Osteoblast (primary cell): ENCODE measurements at places on chromosomes 5 and 9. TPM values are rescaled to one million over a fixed set of nuclear protein-coding genes. Genes with fewer than 3 reads are reported as not detected.

GPR150 gene
- total RNA-seq = 0.29 and 0.36 TPM in 2 replicates

DNA sequence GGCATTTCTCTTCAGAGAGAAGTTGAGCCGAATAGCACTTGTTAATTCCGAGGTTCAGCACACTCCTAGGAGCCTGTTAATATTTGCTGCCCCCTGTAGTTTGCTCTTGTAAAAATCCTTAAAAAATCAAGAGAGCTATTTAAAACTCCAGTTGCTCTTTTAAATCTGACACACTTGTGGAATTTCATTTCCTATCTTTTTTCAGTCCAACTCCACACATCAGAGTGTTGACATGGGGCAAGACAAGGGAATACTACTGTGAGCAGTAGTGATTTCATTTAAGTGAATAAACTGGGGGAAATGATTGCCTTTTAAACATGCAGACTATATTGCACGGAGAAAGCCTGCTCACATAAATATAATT, 1096.3 kb upstream of the DMAC1 start:
- peak; percentile 45 for DNase-seq
- H3K27ac ChIP-seq = no peak overlapping the region
- H3K4me3 ChIP-seq = no peak overlapping the region
- no peaks in the 10 kb centered on the region for H3K4me1 ChIP-seq

DNA sequence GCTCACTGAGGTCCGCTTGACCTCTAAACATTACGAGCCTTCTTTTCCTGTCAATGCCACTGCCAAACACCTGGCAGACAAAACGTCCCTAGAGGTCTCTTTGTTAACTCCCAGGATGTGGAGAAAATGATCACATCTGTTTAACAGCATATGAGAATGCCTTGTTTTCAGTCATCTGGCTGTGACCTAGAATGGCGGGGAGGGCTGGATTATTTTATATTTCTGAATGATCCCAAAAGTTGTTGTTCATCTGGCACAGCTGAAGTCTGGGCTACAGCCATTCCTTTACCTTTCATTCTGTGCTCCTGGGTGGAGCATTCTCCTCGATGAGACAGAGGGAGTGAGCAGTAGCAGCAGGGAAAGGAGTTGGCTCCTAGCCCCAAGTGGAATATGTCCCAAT, 138.2 kb downstream of the PRDM6 start:
- no peak for DNase-seq
- no peaks in the 10 kb centered on the region for H3K36me3 ChIP-seq
- peaks cover 28% of the 10 kb centered on the region for H3K27me3 ChIP-seq
- no peak overlapping the region for H3K27ac ChIP-seq
- no peak overlapping the region for H3K4me3 ChIP-seq
- no peaks in the 10 kb centered on the region for H3K4me1 ChIP-seq

AJM1 gene
- total RNA-seq = 0.88 and 1.1 TPM in 2 replicates

NPR3 gene
- total RNA-seq = 73.1 and 92.3 TPM in 2 replicates

DNA sequence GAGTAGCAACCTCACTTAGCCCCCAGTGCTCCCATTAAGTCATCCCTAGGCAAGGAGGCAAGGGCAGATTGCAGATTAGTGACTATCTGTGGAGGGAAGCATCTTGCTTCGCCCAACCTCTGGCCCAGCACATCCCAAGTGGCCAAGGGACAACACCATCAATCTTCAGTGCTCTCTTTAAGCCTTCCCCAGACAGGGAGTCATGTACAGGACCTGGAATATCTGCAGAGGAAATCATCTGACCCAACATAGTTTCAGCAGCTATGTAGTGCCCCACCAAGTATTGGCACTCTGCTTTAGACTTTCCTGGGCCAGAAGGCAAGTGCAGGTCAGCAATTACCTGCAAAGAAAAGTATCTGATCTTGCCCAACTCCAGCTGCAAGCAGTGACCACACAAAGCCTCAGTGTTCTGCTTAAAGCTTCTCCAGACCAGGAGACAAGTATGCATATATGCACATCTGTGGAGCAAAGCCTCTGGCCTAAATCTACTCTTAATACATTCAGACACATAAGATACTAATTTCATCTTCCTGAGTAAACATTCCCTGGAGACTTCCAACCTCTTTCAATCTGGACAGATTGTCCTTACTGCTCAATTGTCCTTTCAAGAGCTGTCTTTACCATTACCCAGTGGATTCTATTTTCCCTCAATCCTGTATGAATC, 224.8 kb upstream of the VLDLR start:
- no peak overlapping the region for H3K4me3 ChIP-seq
- H3K36me3 ChIP-seq = no peaks in the 10 kb centered on the region

GRCh38 chr5:154677921-154678320, 77.3 kb upstream of the LARP1 start:
- H3K4me1 ChIP-seq = no peaks in the 10 kb centered on the region
- no peaks in the 10 kb centered on the region for H3K27me3 ChIP-seq
- no peak overlapping the region for H3K27ac ChIP-seq
- H3K4me3 ChIP-seq = no peak overlapping the region

GRCh38 chr5:116747881-116748280, 173.3 kb upstream of the SEMA6A start:
- no peak overlapping the region for H3K27ac ChIP-seq
- H3K27me3 ChIP-seq = no peaks in the 10 kb centered on the region
- H3K4me1 ChIP-seq = no peaks in the 10 kb centered on the region
- no peak overlapping the region for H3K4me3 ChIP-seq
- DNase-seq = no peak

ZNF367 gene
- total RNA-seq = 1.4 and 2.1 TPM in 2 replicates

- peak; percentile 41 for DNase-seq
- H3K27me3 ChIP-seq = peaks cover 5% of the 10 kb centered on the region
- no peaks in the 10 kb centered on the region for H3K4me1 ChIP-seq
- H3K27ac ChIP-seq = no peak overlapping the region
- no peaks in the 10 kb centered on the region for H3K36me3 ChIP-seq
Measured at GRCh38 chr9:133728856-133729616, 9.1 kb downstream of the SARDH start.
